Chondrocyte (in vitro differentiated cells): ENCODE measurements at places on chromosomes 7 and 10. TPM values are rescaled to one million over a fixed set of nuclear protein-coding genes. Genes with fewer than 3 reads are reported as not detected.

GRCh38 chr7:27590416-27590815 lies 72.3 kb downstream of the HIBADH start:
- H3K4me3 ChIP-seq, result no peak overlapping the region
- DNase-seq, result no peak
- H3K27ac ChIP-seq, result no peak overlapping the region

DNA sequence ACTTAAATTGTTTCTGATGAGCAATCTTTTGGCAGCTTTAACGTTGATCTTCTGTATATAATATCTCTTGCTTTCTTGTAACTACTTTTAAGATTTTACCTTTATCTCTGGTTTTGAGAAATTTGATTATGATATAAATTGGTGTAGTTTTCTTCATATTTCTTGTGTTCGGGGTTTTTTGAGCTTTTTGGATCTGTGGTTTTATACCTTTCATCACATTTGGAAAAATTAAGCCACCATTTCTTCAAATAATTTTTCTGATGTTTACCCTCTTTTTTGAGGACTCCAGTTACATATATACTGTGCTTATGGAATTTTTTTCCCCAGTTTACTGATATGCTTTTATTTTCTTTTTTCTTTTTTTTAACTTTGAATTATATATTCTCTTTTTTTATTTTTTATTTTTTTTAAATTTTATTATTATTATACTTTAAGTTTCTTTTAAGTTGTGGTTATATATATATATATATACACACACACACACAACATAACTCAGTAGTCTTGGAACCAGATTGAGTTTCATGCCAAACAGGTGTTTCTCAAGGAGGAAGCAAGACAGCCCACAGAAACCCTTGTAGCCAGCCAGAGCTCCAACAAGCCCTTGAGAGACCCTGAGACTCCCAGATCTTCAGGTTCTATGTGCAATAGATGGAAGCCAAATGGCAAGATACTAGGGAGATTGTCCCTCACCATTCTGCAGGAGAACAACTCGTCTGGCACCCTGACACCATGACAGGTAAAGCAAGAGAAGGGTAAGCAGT lies 27.5 kb upstream of the NME8 start:
- no peaks in the 10 kb centered on the region for H3K4me1 ChIP-seq
- no peaks in the 10 kb centered on the region for H3K36me3 ChIP-seq
- H3K27ac ChIP-seq, result no peak overlapping the region
- peaks cover 12% of the 10 kb centered on the region for H3K27me3 ChIP-seq

DNA sequence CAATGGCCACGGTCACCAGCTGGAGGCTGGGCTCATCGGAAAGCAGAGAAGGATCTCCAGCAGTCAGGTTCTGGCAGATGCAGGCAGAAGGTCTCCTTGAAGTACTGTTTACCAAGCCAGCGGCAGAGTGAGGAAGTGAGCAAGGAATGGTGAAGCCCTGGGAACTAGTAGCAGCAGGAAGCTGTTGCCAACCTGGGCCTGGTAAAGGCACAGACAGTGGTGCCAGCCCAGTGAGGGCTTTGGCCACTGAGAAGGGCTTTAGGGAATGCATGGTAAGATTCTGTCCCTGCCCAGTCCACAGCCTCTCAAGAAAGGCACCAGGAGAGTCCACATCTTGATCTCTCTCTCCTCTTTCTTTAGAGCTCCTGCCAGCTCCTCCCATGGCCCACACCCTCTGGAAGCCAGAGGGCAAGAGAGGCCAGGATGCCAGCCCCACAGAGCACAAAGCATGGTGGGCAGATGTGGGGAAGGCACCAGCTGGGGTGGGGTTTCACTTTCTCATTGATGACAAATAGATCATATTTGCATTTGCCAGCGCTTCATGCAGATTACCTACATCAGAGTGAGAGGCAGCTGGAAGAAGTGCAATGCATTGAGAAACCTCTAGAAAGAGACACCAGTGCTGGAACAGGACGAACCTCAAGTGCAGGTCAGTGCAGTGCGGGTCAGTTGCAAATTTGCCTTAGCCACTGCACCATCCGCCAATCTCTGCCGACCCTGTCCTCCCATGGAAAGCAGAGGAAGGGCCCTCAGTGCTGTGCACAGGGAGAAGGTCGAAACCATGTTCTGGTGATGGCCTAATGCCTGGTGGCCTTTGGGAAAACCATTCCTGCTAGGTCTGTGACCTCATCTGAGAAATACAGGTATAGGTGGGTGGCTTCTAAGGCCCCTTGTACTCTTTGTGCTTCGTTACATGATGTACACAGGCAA lies 667.8 kb upstream of the MKI67 start:
- H3K27me3 ChIP-seq, result no peaks in the 10 kb centered on the region
- no peak for DNase-seq
- no peak overlapping the region for H3K27ac ChIP-seq
- H3K36me3 ChIP-seq, result no peaks in the 10 kb centered on the region

DNA sequence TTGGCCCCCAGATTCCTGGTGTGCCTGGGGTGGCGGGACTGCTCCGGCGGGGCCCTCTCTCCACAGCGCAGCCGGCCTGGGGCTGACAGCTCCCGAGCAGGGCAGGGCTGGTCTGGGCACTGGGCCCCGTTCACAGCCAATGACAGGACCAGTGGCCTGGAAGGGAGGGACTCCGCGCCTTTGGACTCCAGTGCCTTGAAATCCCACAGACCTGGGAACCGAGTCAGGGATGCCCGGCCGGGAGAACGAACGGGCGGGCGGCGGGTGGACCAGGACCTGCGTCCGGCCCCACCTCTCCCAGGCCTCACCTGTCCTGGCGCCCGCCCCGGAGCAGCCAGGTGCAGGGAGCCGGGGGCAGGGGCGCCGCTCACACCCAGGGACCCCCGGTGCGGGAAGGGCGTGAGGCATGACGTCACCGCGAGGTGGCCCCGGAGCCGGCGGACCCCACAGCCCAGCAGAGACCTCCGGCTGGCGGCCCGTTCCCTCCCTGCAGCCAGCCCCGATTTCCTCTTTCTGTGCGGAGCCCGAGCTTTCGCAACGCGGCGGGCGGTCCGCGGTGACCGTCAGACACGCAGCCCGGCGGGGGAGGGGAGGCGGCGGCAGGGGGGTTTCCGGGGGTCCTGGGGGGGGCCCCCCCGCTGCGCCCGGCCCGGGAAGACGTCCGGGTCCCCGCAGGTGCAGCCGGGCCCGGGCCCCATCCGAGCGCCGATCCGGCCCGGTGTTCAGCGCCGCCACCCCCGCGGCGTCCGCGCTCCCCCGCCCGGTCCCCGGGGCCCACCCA lies 743 bp downstream of the ADAP1 start:
- H3K27ac ChIP-seq, result no peak overlapping the region
- peak overlapping the region; percentile 53 for H3K4me3 ChIP-seq
- peaks cover 4% of the 10 kb centered on the region for H3K4me1 ChIP-seq

DNA sequence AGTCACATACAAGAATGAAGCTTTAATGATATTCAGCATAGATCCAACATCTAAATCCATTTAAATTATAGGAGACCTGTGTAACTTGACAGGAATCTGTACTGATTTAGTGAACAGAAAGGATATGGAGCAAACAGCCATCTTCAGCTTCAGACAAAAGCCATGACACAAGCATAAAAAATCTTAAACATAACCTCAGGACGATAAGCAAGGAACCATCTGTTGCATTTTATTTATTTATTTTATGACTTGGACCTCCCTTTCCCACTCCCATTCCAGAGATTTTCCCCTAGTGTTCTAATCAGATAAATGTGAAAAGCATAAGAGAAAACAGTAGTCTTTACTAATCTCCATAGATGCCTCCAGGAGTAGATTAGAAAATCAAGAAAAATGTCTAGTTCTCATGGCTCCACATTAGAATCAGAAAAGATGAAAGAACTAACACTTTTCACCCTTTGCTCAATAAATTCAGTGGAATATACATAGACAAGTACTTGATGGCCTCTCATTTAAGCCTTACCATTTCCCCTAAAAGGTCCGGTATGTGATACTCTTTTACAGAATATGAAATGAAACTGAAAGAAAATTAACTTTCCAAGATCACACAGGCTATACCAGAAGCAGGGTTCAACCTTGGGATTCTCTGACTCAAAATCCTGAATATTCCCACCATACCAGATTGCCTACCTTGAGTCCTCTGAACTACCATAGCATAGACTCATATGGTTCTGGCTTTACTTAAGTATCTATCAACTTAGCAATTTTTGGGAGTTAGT lies 15.2 kb downstream of the CACNA2D1 start:
- DNase-seq, result no peak
- no peaks in the 10 kb centered on the region for H3K36me3 ChIP-seq
- peaks cover 6% of the 10 kb centered on the region for H3K4me1 ChIP-seq
- H3K27me3 ChIP-seq, result no peaks in the 10 kb centered on the region
- peak overlapping the region; percentile 35 for H3K27ac ChIP-seq
- no peak overlapping the region for H3K4me3 ChIP-seq

DNA sequence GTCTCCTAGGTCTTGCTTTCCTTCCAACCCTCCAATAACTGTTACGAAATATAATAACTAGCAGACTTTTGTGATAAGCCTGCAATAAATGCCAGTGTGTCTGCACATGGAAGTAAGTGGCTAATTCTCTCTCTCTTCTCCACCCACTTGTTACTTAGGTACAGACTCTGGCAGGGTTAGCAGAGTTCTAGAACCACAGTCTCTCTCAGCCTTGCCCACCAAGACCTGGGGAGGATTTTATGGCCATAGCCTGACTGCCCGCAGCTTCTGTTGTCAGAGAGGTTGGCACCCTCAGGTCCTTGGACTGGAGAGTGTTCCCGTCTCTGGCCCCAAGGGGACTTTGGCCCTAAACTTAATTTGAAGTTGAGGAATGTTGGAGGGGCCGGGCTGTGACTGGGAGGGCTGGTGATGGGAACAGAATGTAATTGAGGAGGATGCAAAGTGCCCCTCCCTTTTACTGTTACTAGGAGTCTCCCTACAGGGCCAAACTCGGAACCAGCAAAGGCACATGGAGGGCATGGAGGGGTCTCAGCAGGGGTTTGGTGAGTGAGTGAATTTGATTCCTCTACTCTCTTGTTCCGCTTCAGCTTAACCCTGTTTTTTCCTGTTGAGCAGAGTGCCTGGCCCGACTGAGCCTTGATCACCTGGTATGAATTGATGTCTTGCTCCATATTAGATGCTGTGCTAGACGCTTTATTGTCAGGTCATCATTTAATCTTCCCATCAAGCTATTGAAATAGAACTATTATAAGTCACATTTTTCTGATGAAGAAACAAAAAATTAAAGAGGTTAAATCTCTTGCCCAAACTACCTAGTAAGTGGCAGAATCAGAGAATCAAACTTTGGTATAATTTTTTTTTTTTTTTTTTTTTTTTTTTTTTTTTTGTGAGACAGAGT lies 37.0 kb upstream of the LCOR start:
- peaks cover 3% of the 10 kb centered on the region for H3K36me3 ChIP-seq
- H3K27ac ChIP-seq, result no peak overlapping the region
- H3K4me3 ChIP-seq, result no peak overlapping the region
- DNase-seq, result no peak
- peaks cover 20% of the 10 kb centered on the region for H3K27me3 ChIP-seq

- no peak overlapping the region for H3K4me3 ChIP-seq
- no peak overlapping the region for H3K27ac ChIP-seq
- H3K36me3 ChIP-seq, result peaks cover 60% of the 10 kb centered on the region
- peaks cover 9% of the 10 kb centered on the region for H3K4me1 ChIP-seq
These were observed 27.4 kb upstream of the NFKB2 start for GRCh38 chr10:102368077-102368476.

GRCh38 chr10:1151076-1152033 lies 95.2 kb downstream of the WDR37 start:
- DNase-seq, result peak; percentile 57
- no peak overlapping the region for H3K27ac ChIP-seq
- no peak overlapping the region for H3K4me3 ChIP-seq

- no peaks in the 10 kb centered on the region for H3K36me3 ChIP-seq
- DNase-seq, result no peak
- peaks cover 4% of the 10 kb centered on the region for H3K4me1 ChIP-seq
- no peak overlapping the region for H3K27ac ChIP-seq
- H3K4me3 ChIP-seq, result no peak overlapping the region
These were observed 1011.2 kb upstream of the GHITM start for GRCh38 chr10:83127942-83128575.

DNA sequence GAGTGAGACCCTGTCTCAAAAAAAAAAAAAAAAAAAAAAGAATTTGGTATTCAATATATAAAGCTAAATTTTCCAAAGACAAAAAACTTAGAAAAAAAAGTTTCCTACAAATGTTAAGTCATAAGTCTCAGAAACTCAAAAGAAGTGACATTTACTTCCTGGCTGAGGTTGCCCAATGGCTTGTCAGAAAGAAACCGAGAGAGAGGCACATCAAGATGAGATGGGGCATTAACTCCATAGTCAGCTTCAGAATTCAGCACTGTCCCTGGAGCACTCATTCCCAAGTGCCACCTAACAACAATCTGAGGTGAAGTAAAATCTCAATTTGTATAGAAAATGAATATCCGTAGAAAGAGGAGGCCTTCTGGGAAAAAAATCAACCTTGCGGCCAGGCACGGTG lies 6.8 kb upstream of the SPOCK2 start:
- H3K36me3 ChIP-seq, result peaks cover 18% of the 10 kb centered on the region
- H3K4me1 ChIP-seq, result peaks cover 33% of the 10 kb centered on the region
- DNase-seq, result no peak

GRCh38 chr10:129468187-129468586 lies 1.1 kb downstream of the MGMT start:
- no peak overlapping the region for H3K27ac ChIP-seq
- no peak for DNase-seq
- H3K4me3 ChIP-seq, result no peak overlapping the region
- peaks cover 4% of the 10 kb centered on the region for H3K4me1 ChIP-seq
- no peaks in the 10 kb centered on the region for H3K27me3 ChIP-seq

DNA sequence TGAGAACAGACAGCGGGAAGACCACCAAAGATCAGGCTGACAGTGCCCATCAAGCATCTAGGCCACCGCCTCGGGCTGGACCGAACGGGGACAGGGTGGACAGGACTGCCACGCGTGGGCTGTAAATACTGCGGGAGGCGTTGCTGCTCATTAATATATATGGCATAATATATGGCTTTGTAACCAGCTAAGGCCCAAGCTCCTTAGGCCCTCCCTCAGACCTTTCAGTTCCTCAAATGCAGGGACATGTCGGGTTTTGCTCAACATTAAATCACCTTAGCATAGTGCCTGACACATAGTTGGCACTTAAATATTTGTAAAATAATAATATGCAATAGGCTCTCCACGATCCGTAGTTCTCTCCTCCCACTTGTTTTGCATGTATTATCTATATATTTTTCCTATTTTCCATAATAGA lies 402 bp upstream of the TMEM168 start:
- H3K4me3 ChIP-seq, result peak overlapping the region; percentile 79
- H3K27me3 ChIP-seq, result no peaks in the 10 kb centered on the region
- no peak for DNase-seq
- peak overlapping the region; percentile 94 for H3K27ac ChIP-seq
- peaks cover 18% of the 10 kb centered on the region for H3K4me1 ChIP-seq
- peaks cover 1% of the 10 kb centered on the region for H3K36me3 ChIP-seq

Gene NUTM2A
- 1.1 to 1.3 TPM (median 1.2 TPM) in 3 replicates for total RNA-seq

Gene HSPA14
- total RNA-seq, result 6.8 to 10.2 TPM (median 7.0 TPM) in 3 replicates

Gene PI4K2A
- total RNA-seq, result 20.1 to 20.9 TPM (median 20.1 TPM) in 3 replicates

Gene SFTPA1
- not detected in 3 replicates for total RNA-seq
